ENCODE measurements at places on chromosomes 2 and 18. TPM values are rescaled to one million over a fixed set of nuclear protein-coding genes. Genes with fewer than 3 reads are reported as not detected.

Gene PLEKHH2
- 0.17 TPM for polyA plus RNA-seq

GRCh38 chr2:43041661-43042360 lies 184.6 kb downstream of the ZFP36L2 start:
- DNase-seq, result peak; percentile 94

GRCh38 chr2:7911196-7911595 lies 770.7 kb upstream of the ID2 start:
- DNase-seq, result no peak

Gene KANSL1L
- 0.57 TPM for polyA plus RNA-seq

Gene UGT1A6
- polyA plus RNA-seq, result 7.4 TPM

GRCh38 chr2:159153063-159153462 lies 133.4 kb downstream of the WDSUB1 start:
- no peak for DNase-seq

DNA sequence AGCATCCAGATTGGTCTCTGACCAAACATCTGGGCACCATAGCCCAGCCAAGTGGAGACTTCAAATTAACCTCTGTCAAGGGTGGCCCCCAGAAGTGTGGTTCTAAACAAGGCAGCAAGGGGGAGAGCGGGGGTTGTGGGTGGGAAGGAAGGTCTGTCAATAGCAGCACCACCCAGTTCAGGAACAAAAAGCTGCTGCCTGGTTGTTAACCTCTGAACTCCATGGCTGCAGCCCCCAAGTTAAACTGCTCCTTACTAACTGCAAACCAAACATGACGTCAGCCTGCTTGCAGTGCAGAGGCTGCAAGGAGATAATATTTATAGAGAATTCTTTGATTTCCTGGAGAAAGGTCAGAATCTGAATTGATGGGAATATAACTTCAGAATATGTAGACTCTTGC lies 76.5 kb downstream of the ARL4C start:
- no peak for DNase-seq

- DNase-seq, result no peak
Measured at GRCh38 chr18:7032537-7032936, 85.1 kb downstream of the LAMA1 start.

DNA sequence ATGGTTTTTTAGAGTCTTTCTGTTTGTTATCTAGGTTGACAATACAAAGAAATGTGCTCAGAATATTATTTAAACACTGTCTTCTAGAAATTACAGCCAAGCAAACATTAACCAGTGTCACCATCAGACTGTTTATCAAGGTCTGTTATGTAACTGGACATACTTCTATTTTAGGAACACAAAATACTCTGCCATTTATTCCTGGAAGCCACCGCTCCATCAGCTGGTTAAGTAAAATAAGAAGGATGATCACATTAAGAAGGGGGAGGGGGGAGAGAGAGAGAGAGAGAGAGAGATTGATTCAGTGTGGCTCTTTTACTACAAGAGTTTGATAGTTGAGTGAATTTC lies 47.9 kb downstream of the MBP start:
- no peak for DNase-seq

DNA sequence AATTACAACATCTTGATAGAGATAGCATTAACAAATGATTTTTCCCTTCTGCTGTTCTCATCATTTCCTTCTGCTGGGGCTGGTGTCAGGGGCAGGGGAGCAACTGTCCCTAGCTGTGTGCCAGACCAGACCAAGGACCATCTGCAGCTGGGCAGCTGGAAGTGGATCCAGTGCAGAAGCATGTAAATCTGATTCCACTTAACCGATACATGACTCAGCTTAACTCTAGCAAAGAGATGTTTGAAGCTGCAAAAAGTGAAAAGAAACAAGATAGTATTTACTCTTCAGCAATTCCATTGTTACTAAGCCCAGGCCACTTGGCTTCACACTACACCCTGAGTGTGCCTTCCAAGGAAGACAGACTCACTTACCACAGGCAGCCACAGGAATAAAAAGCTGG lies 151.1 kb downstream of the GALNT1 start:
- DNase-seq, result no peak

DNA sequence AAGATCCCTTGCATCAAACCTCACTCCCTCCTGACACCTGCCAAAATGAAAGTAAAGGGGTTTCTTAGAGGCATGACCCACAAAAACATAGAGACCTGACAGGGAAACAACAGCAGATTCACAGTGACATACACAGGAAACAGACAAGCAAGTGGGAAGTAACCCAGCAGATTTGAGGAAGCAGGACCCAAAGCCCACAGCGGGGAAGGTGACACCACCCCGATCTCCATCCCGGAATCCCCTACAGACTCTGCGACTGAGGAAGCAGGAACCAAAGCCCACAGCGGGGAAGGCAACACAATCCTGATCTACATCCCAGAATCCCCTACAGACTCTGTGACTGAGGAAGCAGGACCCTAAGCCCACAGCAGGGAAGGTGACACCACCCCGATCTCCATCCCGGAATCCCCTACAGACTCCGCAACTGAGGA lies 21.6 kb downstream of the CIB4 start:
- no peak for DNase-seq

Gene SESTD1
- 5.8 TPM for polyA plus RNA-seq

DNA sequence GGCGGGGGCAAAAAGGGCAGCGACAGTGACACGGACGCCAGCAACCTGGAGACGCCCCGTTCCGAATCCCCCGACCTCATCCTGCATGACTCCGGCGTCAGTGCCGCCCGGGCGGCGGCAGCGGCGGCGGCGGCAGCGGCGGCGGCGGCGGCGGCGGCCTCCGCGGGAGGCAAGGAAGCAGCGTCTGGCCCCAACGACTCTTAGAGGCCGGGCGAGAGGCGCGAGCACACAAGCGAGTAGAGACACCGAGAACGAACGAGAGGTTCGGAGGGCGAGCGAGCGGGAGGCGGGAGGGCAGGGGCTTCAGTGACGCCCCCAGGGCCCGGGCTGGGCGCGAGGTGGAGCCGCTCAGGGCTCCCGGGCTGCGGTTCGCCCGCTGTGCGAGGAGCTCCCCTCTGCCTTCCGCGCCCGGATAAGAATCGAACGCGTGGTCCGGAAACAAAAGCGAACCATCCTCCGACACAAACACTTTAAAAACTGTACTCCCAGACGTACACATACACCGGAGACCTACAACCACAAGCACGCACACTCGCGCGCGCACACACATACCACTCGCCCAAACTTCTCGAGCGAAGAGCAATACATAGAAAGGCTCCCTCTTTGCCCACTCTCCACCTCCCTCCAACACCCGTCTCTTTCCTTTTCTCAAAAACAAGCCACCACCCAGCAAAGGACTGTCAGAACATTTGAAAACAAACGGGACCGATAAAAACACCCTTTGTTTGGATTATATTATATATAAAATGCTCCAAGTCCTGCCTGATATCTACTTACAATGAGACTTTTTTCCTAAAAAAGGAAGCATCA lies 2.8 kb downstream of the SP9 start:
- no peak for DNase-seq

Gene ZAP70
- polyA plus RNA-seq, result 0.01 TPM

DNA sequence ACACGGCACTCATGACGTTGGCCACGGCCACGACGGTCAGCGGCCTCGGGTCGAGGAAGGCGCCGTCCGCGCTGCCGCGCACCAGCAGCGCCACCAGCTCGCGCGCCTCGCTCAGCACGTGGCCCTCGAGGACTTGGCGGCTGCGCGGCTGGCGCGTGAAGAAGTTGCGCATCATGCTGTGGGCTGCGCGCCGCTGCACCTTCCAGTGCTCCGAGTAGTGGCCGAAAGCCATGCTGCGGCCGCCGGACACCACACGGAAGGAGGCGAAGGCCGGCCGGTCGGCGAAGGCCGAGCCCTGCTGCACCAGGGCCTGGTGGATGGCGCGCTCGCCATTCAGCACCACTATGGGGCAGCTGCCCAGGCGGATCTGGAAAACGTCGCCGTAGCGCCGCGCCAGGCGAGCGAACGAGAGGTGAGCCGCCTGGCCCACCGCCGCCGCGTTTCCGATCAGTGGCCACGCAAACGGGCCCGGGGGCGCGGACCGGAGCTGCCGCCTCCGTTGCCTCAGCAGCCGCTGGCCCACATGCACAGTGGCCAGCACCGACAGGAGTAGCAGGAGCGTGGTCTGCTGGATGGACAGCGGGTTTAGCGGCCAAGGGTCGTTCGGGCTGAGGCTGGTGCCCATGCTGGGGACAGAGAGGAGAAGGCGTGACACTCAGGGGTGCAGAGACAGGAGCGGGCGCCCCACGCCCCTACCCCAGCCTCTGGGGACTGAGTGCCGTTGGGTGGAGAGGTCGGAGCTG lies 1.0 kb downstream of the CYP1B1 start:
- DNase-seq, result peak; percentile 41

GRCh38 chr2:8558096-8558495 lies 123.8 kb upstream of the ID2 start:
- no peak for DNase-seq
